ENCODE measurements at places on chromosomes 5 and 9.
A peak's percentile ranks its signal among the peaks of the same experiment; 100 is the strongest.

DNA sequence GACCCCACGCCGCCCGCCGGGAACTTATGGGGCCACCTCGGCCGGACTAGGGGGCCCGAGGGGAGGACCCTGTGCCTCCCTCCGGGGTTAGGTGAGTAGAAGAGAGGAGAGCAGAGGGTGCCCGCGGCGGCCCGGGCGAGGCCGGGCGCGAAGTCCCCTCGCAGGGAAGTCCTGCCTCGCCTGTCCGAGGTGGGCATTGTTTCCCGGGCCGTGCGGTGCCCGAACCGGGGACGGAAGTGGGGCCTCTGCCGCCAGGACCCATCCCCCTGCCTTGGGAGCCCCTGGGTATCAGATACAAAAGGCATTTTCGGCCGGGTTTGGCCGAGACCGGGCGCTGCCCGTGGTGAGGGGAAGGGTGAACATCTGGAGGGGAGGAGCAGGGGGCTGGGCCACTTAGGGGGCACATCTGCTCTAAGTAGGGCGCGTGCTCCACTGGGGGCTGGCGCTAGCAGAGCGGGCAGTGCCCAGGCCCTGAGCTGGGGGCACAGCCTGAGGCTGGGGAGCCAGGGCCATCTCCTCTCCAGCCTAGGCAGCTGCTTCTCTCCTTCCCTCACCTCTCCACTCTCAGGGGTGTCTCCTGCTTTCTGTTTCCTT lies 48.2 kb downstream of the DAB2IP start:
- no peak for DNase-seq

DNA sequence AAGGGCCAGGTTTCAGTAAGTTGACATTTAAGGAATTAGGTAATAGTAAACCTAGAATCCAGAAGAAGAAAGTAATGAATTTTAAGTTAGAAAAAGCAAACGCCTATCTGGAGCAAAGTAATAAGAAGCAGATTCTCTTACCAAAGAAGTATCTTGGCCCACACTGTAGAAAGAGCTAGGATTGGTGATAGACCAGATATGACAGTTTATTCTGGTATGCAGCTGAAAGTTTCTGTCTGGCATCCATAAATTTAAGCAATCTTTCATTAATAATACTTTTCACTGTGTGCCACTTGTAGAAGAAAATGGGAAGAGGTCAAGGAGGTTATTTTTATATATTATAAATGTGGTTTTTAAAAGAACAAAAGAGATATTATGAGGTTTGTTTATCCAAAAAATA lies 3.0 kb downstream of the RECK start:
- DNase-seq: peak; percentile 67

GRCh38 chr5:122896598-122897282 lies 51.3 kb downstream of the SNX24 start:
- DNase-seq: peak; percentile 40

DNA sequence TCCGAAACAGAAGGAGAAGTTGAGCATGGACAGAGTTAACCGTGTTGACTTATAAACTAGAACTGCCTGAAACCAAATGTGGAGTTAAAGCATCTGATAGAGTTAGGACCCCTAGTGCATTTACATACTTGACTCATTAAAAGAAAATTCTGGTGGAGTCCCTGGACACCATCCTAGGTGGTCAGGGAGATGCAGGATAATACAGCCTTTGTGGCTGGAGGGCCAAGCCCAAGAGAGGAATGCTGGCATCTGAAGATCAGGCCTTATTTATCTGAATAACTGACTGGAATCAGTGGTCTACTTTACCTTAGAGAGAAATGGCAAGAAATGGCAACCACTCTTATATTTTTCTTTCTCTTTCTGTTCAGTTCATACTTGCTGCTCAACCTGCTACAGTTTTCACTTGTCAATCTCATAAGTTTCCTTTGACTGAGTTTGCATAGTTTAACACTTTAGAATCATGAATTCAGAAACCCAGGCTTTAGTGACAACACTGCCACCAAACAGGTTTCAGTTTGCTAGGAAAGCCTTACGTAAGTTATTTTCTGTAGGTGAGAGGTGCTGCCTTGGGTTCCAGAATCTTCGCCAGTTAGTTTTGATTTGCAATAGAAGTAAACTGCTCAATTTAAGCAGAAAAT lies 10.2 kb downstream of the CMYA5 start:
- DNase-seq: no peak

GRCh38 chr9:91425271-91425670 lies 1.6 kb upstream of the NFIL3 start:
- peak; percentile 77 for DNase-seq

DNA sequence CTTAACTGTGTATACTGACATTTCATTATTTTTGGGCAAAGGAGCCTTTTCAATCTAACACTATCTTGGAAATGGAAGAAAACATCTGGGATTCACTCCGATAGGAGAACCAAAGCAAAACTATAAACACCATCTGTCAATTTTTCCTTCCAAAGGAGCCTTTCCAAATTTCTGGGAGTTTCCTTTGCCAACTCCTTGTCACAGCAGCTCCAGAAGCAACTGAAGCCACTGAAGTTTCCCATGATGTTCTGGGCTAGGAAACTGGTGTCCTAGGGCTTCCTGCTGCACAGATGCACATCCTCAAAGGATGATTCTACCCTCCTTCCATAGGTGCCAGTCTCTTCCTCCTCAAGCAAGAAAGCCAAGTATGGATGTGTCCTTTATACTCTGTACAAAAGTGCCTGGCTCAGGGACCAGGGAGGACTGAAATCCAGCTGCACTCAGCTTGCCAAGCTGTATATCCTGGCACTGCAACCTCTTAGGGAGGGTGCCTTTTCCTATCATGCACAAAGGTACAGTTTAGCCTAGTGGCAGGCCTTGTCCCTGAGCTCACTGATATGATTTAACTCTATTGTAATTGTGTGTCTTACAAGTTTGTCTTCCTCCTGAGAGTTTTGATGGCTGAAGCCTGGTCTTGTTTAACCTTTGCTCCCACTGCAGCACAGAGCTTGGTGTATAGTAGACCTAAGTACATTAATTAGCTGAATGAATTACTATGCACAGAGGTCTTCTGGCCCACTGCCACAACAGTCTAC lies 8.4 kb upstream of the UBAP1 start:
- DNase-seq: no peak

Measured in fibroblast of mammary gland (primary cell).